ENCODE measurements at places on chromosomes 11 and 22. TPM values are rescaled to one million over a fixed set of nuclear protein-coding genes. Genes with fewer than 3 reads are reported as not detected.

GRCh38 chr22:31451709-31452571, 37.7 kb downstream of the EIF4ENIF1 start:
- H3K36me3 ChIP-seq, result peaks cover 20% of the 10 kb centered on the region
- no peaks in the 10 kb centered on the region for H3K27me3 ChIP-seq
- H3K4me1 ChIP-seq, result no peaks in the 10 kb centered on the region

DNA sequence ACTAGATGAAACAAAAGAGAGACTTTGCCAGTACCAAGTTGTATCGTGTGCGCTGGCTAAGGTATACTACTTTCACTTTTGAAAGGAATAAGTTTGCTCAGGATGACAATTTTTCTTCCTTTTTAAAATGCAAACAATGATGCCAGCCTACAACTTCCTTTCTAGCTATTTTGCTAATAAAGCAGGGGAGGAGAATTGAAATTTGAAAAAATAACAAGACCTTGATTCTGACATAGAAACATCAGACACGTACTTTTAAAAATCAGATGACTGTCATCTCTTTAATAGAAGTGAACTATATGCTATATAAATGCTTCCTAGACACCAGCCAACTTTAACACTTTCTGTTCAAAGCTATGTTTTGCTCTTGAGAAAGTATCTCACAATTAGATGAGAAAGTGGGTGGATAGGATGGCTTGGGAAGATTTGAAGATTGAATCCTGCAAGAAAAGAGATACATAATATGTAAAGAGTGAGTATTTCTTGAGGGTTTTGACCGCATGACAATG, 41.7 kb upstream of the BLID start:
- H3K4me1 ChIP-seq, result peaks cover 39% of the 10 kb centered on the region
- H3K36me3 ChIP-seq, result no peaks in the 10 kb centered on the region
- no peak for DNase-seq
- H3K4me3 ChIP-seq, result no peak overlapping the region

DNA sequence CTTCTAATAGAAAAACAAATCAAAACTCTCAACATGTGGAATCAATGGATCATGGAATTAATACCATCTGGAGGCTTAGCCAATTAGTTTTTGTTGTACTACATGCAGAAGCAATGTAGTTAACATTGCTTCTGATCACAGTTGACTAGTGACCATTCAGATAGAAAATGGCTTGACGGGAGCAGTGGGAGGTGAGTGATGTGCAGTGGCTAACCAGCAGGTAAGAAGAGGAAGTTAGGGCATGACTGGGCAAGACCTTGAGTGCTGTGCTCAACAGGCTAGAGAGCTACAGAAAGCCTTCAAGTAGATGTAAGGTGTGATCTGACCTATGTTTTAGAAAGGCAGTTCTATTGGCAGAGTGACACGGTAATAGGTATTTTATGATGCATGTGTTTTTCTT, 60.7 kb upstream of the ALKBH3 start:
- H3K27ac ChIP-seq, result no peak overlapping the region
- H3K27me3 ChIP-seq, result no peaks in the 10 kb centered on the region
- no peak for DNase-seq

GRCh38 chr11:10051868-10052586, 242.0 kb downstream of the SBF2 start:
- no peak overlapping the region for H3K4me3 ChIP-seq
- no peak overlapping the region for H3K27ac ChIP-seq
- peaks cover 5% of the 10 kb centered on the region for H3K4me1 ChIP-seq
- DNase-seq, result no peak
- H3K27me3 ChIP-seq, result no peaks in the 10 kb centered on the region

DNA sequence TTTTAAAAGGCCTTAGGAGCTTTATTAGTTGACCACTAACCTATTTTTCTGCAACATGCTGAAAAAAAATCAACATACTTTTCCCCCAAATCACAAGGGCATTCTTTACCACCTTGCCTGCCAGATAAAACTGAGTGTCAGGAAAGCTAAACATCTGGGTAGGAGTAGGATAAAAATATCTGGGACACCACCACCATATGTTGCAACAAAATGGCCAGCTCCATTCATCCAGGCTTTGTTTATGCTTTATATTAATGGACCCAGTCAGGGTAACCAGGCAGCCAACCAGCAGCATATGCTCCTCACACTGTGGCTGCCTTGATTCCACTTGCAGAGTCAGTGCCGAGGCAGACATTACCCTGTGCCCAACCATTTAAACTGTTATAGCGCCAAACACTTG, 1024.5 kb downstream of the LRRC4C start:
- H3K4me1 ChIP-seq, result peaks cover 4% of the 10 kb centered on the region
- no peak for DNase-seq
- H3K27ac ChIP-seq, result no peak overlapping the region
- H3K27me3 ChIP-seq, result no peaks in the 10 kb centered on the region
- H3K4me3 ChIP-seq, result no peak overlapping the region

DNA sequence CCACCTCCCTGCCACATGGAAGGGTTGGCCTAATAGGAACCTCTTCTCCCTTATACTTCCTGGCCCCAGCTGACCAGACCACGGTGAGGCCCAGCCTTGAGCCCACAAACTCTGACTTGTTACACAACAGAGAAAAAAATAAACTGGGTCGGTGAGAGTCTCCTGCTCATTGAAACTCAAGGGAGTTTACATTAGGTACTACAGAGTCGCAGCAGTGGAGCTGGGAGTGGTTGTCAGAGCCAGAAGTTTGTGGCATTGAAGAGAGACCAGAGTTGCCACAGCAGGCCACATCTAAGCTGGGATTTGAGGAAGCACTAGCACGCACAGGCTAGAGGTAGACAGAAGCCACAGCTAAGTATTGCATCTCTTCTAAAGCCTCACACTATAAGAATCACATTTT, 296.2 kb downstream of the DDX10 start:
- H3K36me3 ChIP-seq, result no peaks in the 10 kb centered on the region
- no peak for DNase-seq
- no peaks in the 10 kb centered on the region for H3K27me3 ChIP-seq
- peaks cover 7% of the 10 kb centered on the region for H3K4me1 ChIP-seq

DNA sequence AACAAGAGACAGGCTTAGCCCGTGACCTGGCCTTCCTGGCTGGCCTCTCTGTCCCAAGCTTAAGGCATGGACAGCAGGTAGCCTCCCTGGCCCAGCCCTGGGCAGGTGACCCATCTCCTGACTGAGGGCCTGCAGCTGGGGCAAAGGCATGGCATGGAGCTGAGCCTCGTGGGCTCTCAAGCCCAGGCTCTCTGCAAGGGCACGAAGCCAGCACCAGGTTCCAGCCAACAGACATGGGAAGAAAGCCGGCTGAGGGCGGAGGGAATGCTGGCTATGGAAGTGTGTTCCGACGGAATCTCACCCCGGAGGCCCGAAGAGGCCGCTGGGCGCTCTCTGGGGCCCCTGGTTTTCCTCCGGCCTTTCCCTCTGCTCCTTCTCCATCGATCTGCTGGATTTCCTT, 12.9 kb downstream of the DNAL4 start:
- H3K4me3 ChIP-seq, result no peak overlapping the region
- no peak overlapping the region for H3K27ac ChIP-seq
- H3K4me1 ChIP-seq, result peaks cover 28% of the 10 kb centered on the region
- H3K36me3 ChIP-seq, result peaks cover 22% of the 10 kb centered on the region
- H3K27me3 ChIP-seq, result no peaks in the 10 kb centered on the region

GRCh38 chr11:16911186-16911585, 103.0 kb downstream of the PLEKHA7 start:
- no peak overlapping the region for H3K27ac ChIP-seq
- H3K36me3 ChIP-seq, result no peaks in the 10 kb centered on the region
- H3K4me3 ChIP-seq, result no peak overlapping the region
- DNase-seq, result no peak
- H3K27me3 ChIP-seq, result no peaks in the 10 kb centered on the region
- peaks cover 11% of the 10 kb centered on the region for H3K4me1 ChIP-seq

DNA sequence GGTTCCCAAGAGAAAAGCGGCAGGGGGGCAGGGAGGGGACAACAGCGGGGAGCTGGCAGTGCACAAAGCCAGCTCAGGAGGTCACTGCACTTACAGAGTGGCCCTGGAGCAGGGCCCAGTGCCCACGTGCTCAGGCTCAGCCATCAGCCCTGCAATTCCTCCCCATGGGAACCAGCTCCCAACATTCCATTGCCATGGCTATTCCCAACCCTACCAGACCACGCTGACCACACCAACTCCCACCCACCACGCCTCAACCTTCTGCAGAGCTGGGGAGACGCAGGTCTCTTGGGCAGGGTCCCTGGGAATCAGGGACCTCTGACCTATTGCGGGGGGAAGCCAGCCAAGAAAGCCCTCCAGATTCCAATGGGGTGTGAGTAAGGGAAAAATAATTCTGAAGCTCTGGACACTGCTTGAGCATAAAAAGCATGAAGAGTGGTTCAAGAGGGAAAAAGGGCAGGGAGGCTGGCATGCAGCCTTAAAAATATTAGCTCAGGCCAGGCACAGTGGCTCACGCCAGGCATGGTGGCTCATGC, 38.3 kb upstream of the TFIP11 start:
- no peak for DNase-seq
- no peak overlapping the region for H3K27ac ChIP-seq
- H3K36me3 ChIP-seq, result no peaks in the 10 kb centered on the region

- no peaks in the 10 kb centered on the region for H3K36me3 ChIP-seq
- H3K4me1 ChIP-seq, result no peaks in the 10 kb centered on the region
- no peak for DNase-seq
- no peaks in the 10 kb centered on the region for H3K27me3 ChIP-seq
- no peak overlapping the region for H3K27ac ChIP-seq
- H3K4me3 ChIP-seq, result no peak overlapping the region
These were observed 536.5 kb downstream of the TMEM135 start for GRCh38 chr11:87574193-87574592.

GRCh38 chr22:47659467-47660223, 897.2 kb downstream of the TBC1D22A start:
- H3K4me3 ChIP-seq, result no peak overlapping the region
- H3K4me1 ChIP-seq, result no peaks in the 10 kb centered on the region
- no peaks in the 10 kb centered on the region for H3K36me3 ChIP-seq
- H3K27ac ChIP-seq, result no peak overlapping the region

- no peaks in the 10 kb centered on the region for H3K36me3 ChIP-seq
- no peak within 1 kb of the TSS for H3K27ac ChIP-seq
- peak; percentile 38 for DNase-seq
These were observed at the start of gene ROBO3 for GRCh38 chr11:124865181-124865901. ROBO3 (plus strand) TSS chr11:124865432; CDS start chr11:124865578, 146 bp downstream.

- H3K27ac ChIP-seq, result no peak overlapping the region
- no peak for DNase-seq
- H3K36me3 ChIP-seq, result no peaks in the 10 kb centered on the region
These were observed 12.6 kb downstream of the IL2RB start for GRCh38 chr22:37137131-37137530.

- H3K4me3 ChIP-seq, result no peak overlapping the region
- peaks cover 29% of the 10 kb centered on the region for H3K27me3 ChIP-seq
- no peak overlapping the region for H3K27ac ChIP-seq
These were observed 36.7 kb downstream of the SHISAL1 start for GRCh38 chr22:44276041-44276440.

GRCh38 chr11:112967082-112967481, 5.9 kb downstream of the NCAM1 start:
- DNase-seq, result no peak
- no peak overlapping the region for H3K27ac ChIP-seq
- no peaks in the 10 kb centered on the region for H3K36me3 ChIP-seq
- no peak overlapping the region for H3K4me3 ChIP-seq
- peaks cover 14% of the 10 kb centered on the region for H3K27me3 ChIP-seq
- H3K4me1 ChIP-seq, result peaks cover 57% of the 10 kb centered on the region

- no peak for DNase-seq
- no peak overlapping the region for H3K4me3 ChIP-seq
- H3K4me1 ChIP-seq, result no peaks in the 10 kb centered on the region
- H3K27ac ChIP-seq, result no peak overlapping the region
These were observed 35.8 kb downstream of the OR4C6 start for GRCh38 chr11:55697817-55698216.

DNA sequence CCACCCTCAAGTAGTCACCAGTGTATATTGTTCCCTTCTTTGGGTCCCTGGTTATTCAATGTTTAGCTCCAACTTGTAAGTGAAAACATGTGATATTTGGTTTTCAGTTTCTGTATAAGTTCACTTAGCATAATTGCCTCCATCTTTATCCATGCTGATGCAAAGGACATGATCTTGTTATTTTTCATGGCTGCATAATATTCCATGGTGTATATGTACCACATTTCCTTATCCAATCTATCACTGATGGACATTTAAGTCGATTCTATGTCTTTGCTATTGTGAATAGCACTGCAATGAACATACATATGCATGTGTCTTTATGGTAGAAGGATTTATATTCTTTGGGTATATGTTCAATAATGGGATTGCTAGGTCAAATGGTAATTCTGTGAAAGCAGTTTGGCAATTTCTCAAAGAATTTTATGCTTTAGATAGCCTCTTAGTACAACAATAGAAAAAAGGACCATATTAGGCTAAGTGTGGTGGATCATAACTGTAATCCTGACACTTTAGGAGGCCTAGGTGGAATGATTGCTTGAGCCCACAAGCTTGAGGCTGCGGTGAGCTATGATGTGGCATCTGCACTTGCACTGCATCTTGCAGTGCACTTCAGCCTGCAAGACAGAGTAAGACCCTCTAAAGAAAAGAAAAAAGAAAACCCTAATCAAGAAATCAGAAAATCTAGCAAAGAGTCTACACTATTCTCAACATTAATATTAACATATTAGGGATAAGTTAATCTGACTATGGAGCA, 468.5 kb upstream of the FAT3 start:
- H3K27me3 ChIP-seq, result no peaks in the 10 kb centered on the region
- no peak overlapping the region for H3K4me3 ChIP-seq
- no peak overlapping the region for H3K27ac ChIP-seq
- H3K36me3 ChIP-seq, result no peaks in the 10 kb centered on the region
- peaks cover 8% of the 10 kb centered on the region for H3K4me1 ChIP-seq

GRCh38 chr11:31499576-31500178, 9.7 kb downstream of the IMMP1L start:
- no peak overlapping the region for H3K4me3 ChIP-seq
- no peaks in the 10 kb centered on the region for H3K27me3 ChIP-seq
- H3K4me1 ChIP-seq, result peaks cover 3% of the 10 kb centered on the region
- no peak overlapping the region for H3K27ac ChIP-seq
- H3K36me3 ChIP-seq, result peaks cover 22% of the 10 kb centered on the region

LMO1 gene
- total RNA-seq, result 3.2 TPM

EPS8L2 gene
- 112 TPM for total RNA-seq

PICALM gene
- total RNA-seq, result 154 TPM

TTC9C gene
- 39.8 TPM for total RNA-seq

MS4A12 gene
- total RNA-seq, result not detected

TSPAN32 gene
- total RNA-seq, result 1.2 TPM

PIM3 gene
- total RNA-seq, result 59.8 TPM

GPHA2 gene
- not detected for total RNA-seq

Measured in mesothelial cell of epicardium (in vitro differentiated cells).